Astrocyte of the cerebellum (primary cell): ENCODE measurements at places on chromosomes 1 and 21.

DNA sequence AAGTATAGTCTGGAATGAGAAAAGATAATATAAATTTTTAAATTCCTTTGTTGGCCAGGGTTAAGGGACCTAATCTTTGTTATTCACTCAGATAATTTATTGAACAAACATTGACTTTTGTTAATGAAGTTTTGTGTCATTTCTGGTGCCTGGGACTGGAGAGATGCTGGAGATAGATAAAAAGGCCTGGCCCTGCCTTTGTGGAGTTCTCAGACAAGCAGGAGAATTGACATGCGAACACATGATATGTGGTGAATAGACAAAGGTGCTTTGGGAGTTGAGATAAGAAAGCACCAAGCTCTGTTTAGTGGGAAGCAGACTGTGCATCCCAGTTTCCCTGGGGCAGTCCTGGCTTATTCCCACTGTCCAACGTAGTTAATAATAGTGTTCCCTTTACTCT lies 8.5 kb downstream of the C1orf21 start:
- DNase-seq: no peak

- peak; percentile 34 for DNase-seq
Measured at GRCh38 chr1:51622455-51622913, 5.6 kb downstream of the OSBPL9 start.

DNA sequence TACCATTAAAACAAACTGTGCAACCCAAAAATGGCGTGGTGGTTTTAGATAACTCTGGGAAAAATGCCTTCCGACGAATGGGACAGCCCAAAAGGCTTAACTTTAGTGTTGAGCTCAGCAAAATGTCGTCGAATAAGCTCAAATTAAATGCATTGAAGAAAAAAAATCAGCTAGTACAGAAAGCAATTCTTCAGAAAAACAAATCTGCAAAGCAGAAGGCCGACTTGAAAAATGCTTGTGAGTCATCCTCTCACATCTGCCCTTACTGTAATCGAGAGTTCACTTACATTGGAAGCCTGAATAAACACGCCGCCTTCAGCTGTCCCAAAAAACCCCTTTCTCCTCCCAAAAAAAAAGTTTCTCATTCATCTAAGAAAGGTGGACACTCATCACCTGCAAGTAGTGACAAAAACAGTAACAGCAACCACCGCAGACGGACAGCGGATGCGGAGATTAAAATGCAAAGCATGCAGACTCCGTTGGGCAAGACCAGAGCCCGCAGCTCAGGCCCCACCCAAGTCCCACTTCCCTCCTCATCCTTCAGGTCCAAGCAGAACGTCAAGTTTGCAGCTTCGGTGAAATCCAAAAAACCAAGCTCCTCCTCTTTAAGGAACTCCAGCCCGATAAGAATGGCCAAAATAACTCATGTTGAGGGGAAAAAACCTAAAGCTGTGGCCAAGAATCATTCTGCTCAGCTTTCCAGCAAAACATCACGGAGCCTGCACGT lies 82.1 kb downstream of the PRDM2 start:
- no peak for DNase-seq

GRCh38 chr21:31252611-31253010 lies 91.5 kb downstream of the TIAM1 start:
- DNase-seq: no peak

DNA sequence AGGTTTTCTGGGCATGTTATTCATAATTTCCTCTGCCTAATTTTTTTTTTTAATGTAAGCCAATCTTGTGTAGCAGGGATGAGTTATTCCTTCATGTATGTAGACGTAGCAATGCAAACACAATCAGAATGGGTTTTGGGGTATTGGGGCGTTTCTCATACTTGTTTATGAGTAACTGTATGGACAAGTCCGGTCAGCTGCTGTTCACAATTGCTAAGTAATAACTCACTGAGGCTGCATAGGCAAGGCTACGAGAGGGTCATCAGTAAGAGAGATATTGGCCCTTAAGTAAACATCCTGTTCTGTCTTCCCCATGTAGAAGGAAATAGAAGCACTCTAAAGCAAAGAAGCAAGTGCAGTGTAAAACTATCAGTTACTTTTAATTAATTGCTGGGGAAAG lies 9.5 kb upstream of the TARS2 start:
- no peak for DNase-seq

DNA sequence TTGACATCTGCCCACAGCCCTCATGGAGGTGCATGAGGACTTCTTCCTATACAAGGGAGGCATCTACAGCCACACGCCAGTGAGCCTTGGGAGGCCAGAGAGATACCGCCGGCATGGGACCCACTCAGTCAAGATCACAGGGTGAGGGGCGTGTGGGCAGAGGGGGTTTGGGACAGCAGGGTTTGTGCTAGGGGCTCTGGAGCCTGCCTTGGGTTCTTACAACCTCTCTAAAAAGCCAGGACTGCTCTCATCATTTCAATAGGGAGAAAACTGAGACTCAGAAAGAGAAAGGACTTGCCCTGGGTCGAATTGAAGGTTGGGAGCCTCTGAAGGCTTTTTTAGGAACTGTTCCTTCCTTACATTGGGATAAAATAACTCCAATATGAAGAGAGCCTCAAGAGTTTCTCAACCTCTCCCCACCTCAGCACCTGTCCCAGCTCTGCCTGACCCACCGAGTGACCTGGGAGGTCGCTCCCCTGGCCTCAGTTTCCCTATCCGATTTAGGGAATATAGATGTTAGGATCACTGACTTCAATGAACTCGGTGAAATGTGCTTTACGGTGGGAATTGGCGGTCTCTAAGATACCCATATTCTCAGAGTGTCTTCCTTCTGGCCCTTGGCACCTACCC lies 9.5 kb downstream of the TINAGL1 start:
- DNase-seq: no peak

DNA sequence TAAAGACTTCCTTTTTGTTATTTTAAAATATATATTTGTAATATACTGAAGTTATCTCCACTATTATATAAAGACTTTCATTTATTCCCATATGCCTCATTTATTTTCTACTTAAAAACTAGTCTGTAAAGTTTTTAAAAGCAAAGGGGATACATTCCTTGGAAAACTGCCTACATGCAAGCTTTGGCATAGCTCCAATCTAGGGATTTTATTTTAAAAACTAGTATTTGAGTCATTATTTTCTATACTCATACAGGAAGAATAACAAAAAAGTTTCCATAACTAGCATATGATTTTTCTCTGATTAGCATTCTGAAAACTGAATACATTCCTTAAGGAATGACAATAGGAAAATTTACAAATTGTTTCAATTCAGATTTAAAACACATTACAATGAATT lies 88.9 kb downstream of the COL24A1 start:
- no peak for DNase-seq

- no peak for DNase-seq
Measured at GRCh38 chr1:184945029-184945428, 29.3 kb downstream of the NIBAN1 start.

DNA sequence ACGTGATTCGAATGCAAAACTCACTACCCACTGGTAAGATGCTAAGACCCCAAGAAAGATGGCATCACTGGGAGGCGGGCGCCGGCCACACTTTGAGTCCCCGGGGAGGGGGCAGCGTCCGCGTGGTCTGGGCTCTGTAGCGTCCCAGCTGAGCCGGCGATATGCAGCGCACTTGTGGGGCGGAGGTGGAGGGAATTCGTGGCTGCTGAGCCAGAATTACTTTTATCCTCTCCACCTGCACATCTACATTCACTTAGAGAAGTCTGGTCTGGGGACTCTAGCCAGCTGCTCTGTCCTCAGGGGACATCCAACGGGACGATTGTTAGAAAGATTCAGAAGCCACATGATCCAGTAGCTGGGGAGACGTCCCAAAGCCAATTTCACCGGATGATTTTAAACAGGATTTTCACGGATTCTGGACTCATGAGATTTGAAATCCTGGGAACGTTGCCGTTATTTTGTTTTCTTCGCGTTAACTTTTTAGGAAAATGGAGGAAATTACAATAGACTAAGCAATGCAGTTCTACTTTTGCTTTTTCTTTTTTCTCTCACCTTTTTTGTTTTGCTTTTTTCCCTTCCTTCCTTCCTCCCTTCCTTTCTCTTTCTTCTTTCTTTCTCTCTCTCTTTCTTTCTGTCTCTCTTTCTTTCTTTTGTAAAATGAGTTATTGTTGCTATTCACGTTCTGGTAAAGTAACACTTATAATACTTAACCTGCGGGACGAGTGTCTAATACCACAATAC lies 1.3 kb downstream of the JAM2 start:
- no peak for DNase-seq

GRCh38 chr1:28136922-28137613 lies 39.4 kb downstream of the PTAFR start:
- no peak for DNase-seq

GRCh38 chr1:24297187-24297851 lies 21.8 kb upstream of the GRHL3 start:
- DNase-seq: no peak

DNA sequence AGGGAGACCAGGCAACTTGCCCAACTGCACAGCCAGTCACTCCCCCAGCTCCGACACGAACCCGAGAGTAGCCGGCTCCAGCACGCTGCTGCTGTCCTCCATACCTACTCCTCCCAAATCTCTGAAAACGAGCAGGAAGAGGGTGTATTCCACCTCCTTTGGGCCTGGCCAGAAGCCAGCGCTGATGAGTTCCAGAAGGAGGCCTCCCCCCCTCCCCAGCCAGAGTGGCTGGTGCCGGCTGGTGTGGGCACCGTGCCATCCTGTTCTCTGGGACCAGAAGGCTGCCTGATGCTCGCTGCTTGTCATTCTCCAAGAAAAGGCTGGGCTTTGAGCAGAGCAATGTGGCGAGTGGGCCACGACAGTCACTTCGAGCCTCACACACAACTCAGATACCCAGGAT lies 22.2 kb downstream of the KCNN3 start:
- DNase-seq: no peak

GRCh38 chr1:59128784-59129227 lies 168.1 kb upstream of the FGGY start:
- DNase-seq: peak; percentile 88

- no peak for DNase-seq
Measured at GRCh38 chr1:167538657-167539056, 14.9 kb downstream of the CREG1 start.

DNA sequence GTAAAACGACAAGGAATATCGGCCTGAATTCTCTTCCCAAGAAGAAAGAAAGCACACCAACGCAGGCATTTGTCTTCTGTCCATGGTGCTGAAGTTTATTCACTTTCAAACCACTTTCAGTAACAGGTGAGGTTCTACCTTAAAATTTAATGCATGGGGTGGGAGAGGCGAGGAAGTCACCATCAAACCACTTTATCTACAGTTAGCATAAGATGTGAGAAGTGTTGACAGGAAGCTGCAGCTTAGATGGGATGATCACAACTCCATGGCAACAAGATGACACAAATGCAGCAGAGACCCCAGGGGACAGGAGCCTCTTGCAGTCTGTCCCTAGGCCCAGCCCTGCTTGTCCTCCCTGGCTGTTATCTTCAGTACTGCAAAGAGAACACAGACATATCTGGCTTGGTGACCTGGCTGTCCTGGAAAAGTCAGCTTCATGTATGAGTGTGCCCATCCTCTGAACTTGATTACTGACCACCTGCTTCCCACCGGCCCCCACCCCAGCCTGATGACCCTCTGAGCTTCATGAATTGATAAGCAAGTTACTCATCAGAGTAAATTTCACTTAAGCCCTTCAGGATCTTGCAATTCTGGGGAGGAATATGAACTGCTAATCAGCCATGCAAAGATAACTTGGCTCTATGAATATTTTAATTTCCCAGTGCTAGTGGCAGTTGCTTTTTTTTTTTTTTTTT lies 1.8 kb downstream of the NPPA start:
- DNase-seq: peak; percentile 22

DNA sequence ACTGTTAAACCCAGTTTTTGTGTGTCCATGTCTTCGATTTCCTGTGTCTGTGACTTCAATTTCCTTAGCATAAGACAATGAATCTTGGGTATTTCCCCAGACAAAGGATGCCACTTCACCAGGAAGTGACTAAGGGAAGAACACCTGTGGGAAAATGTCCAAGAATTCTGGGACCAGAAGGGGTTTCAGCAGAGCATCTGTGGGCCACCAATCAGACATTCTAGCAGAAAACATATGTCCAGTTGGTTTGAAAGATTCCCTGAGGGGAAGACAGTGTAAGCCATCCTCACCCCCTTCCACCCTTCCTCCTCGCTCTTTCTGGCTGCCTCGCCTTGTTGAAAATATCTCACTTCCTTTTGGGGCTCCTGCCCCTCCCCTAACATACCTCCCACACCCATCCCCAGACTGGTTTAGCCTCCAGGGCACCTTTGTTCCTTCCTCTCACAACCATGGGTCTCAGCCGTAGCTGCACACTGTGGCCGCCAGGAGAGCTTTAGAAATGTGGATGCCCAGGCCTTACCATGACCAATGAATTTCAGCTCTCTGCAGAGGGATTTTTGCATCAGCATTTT lies 25.5 kb upstream of the IFNAR1 start:
- no peak for DNase-seq

- peak; percentile 97 for DNase-seq
Measured at GRCh38 chr1:234970731-234971476, 157.7 kb downstream of the TOMM20 start.

GRCh38 chr1:229952670-229953520 lies 114.1 kb upstream of the GALNT2 start:
- DNase-seq: peak; percentile 5

DNA sequence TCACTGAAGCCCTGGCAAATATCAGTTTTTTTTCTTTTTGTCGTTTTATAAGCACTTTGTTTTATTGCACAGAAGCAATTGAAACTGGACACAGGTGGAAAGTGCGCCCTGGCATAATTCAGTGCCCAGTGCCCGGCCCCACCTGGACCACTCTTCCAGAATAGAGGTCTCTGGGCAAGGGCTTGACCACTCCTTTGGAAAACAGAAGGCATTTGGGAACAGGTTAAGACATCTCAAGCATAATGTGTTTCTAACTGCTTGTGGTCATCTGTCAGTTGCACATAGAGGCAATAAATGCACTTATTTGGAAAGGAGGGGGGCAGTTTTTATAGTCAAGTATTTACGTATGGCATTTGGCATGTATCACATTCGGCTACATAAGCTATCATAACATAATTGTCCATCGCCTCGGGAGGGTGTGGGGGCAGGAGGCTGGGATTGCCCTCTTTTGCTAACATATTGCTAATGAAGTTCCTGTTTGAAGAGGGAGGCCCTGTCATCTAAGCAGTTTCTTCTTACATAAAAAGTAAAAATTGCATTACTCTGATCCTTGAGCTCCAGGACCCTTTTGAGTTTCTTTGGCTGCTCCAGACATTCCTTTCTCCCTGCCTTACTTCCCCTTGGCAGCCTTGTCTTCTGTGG lies 14.7 kb upstream of the CD2 start:
- DNase-seq: no peak

GRCh38 chr1:93013145-93014065 lies 52.1 kb upstream of the DIPK1A start:
- DNase-seq: no peak
